ENCODE measurements at places on chromosomes 4 and X.

GRCh38 chr4:128983771-128984485 lies 109.4 kb downstream of the SCLT1 start:
- DNase-seq: no peak

GRCh38 chr4:112966701-112967488 lies 82.6 kb upstream of the ANK2 start:
- no peak for DNase-seq

- DNase-seq: no peak
Measured at GRCh38 chr4:147928400-147928799, 196.5 kb downstream of the ARHGAP10 start.

DNA sequence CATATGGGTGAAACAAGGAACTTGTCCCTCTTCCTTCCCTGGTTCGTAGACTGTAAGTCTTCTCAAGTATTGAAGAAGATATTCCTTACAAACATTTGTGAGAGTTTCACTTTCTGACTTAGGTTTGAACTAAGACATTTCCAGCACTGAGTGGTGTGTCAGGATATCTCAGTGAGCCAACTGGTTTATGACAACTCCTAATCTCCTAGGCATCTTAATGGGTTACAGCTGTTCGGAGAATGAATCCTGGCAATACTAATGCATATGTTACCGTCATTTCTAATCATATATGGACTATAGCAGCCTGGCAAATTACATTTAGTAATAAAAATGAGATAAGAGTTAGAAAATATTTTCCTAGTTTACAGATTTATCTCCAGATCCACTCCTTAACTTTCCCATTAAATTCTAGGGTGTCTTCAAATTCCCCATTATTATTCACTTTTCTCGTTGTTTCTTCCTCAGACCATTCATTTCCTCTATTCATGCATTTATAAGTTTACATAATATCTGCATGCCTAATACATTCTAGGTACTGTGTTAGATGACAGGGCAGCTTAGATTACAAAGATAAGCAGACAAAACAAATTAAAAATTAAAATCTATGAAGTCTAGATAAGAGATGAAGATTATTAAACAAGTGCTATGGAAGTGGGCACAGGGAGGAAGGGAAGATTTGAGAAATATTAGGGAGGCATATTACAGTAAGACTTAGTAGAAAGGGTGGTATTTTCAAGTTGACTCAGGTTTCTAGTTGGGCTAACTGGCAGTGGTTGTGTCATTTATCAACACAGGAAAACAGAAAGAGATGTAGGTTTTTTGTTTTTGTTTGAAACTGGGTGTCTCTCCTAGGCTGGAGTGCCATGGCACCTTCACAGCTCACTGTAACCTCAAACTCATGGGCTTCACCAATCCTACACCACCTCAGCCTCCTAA lies 173.9 kb downstream of the WDFY3 start:
- no peak for DNase-seq

DNA sequence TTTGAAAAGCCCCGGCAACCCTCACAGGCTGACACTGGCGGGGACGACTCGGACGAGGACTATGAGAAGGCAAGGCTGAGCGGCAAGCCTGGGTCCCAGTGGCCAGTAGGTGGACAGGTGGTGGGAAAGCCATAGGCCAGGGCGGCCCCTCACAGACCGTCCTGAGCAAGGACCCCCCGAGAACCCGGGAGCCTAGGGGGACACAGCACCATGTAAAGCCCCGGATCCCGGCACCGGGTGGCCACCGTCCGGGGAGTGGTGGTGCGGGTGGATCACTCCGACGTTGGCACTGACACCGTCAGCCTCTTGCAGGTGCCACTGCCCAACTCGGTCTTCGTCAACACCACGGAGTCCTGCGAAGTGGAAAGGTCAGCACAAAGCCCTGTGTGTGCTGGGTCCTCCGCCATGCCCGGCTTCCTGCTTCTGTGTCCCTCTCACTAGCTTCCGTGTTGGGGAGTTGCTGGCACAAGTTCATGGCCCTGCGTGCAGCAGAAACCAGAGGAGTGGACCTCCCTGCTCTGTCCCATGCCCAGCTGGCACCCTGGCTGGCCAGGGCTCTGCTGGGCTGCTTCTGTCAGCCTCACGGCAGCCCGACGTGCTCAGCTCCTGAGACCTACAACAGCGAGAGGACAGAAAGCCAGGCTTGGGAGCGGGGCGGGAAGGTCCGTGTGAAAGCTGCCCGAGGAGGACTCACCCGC lies 11.9 kb upstream of the ADD1 start:
- DNase-seq: no peak

GRCh38 chrX:110215411-110215810 lies 102.5 kb downstream of the AMMECR1 start:
- no peak for DNase-seq

DNA sequence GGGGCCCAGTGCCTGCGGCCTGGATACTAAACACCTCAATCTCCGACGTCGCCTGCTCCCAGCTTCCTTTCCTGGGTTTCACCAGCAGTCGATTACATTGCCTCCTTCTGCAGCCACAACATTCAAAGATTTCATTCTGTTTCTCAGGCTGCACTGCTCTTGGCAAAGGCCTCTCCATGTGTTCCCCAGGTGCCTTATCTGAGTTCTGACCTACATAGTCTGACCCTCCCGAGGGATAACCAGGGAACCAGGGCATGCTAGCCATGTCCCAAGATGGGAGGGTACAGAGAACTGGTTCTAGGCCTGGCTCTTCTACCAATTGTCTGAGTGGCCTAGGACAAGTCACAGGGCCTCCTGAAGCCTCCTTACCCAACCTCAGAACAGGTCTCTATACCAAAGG lies 62.2 kb upstream of the ACSL1 start:
- no peak for DNase-seq

- no peak for DNase-seq
Measured at GRCh38 chr4:19780871-19781270, 470.8 kb upstream of the SLIT2 start.

GRCh38 chr4:142598132-142598531 lies 248.0 kb downstream of the INPP4B start:
- DNase-seq: no peak

DNA sequence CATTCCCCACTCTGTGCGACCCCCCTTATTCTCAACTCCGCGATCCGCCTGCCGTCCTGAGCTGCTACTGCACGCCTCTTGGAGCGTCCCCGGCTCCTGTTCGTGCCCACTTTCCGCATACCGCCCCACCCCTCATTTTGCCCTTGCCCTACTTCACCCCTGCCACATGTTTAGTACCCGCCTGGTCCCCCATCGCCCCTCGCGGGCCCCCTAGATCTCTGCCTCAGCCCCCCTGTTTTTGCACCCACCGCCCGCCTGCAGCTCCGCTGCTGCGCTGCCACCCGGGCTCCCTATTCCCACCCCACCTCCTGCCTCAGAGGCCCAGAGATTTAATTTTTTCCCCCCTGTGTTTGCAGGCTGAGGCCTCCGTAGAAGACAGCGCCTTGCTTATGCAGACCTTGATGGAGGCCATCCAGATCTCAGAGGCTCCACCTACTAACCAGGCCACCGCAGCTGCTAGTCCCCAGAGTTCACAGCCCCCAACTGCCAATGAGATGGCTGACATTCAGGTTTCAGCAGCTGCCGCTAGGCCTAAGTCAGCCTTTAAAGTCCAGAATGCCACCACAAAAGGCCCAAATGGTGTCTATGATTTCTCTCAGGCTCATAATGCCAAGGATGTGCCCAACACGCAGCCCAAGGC lies 1.4 kb downstream of the MAGED1 start:
- no peak for DNase-seq

DNA sequence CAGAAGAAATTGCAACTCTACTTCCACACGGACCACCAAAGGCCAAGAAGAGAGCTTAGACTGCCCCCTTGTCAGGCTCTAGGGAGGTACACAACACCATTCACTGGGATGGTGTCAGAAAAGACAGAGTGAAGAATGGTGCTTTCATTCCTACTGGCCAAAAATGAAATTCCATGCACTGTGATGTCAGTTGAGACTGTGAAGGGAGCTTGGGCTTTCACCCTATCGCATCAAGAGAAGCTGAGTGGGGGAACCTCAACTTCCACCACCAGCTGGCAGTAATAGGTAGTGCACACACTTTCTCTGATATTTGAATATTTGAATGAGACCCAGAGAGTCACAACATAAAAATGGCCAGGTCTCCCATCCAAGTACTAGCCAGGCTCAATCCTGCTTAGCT lies 65.9 kb downstream of the ZNF711 start:
- no peak for DNase-seq

DNA sequence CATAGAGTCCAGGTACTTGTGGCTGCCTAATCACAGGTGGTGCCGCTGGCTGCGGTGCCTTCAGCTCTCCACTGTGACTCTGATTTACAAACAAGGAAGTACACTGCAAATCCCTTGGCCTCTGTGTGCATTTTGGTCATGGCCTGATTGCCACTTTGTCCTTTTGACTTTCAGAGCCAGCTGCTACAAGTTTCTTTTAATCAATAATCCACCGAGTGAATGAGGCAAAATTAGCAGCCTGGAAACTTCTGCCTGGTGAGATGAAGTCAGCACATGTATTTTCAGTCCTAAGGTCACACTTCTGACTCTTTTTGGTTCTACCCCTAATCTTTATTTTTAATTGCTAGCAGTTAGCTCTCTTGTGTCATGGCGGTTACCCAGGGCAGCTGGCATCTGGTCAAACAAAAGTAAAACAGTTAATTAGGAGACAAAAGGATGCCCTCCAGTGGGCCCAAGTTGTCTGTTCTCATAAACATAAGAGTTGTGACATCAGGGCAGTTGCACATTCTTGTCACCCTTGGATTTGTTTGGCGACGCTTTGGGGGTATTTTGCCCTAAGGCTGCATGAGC lies 62.3 kb upstream of the LNX1 start:
- no peak for DNase-seq

GRCh38 chr4:138112389-138112788 lies 129.8 kb downstream of the SLC7A11 start:
- DNase-seq: no peak

GRCh38 chr4:137359691-137360315 lies 172.5 kb downstream of the PCDH18 start:
- DNase-seq: no peak

DNA sequence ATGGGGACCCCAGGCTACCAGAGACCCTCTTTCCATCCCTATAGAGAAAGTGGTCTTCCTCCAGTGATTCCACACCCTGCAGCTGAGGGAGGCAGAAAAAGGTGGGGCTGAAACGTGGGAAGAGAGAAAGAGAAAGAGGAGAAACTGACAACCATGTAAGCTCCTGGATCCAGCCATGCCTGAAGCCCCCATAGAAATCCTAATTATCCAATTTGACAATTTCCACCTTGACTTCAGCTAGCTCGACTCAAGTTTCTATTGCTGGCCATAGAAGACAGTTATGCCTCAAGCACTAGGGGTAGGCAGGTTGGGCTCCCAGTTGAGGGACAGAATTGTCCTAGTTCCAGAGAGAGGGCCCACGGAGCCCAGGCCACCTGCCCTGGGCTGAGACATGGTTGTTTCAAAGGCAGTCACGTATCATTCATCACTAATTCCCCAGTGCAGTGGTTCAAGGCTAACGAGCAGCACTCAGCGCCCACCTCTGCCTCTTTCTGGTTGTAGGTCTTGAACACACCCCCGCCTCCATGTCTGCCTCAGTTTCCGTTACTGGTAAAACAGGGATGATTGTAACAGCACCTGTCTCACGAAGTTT lies 39.8 kb upstream of the ASMTL start:
- DNase-seq: no peak

GRCh38 chrX:12423346-12423745 lies 285.1 kb downstream of the FRMPD4 start:
- DNase-seq: no peak

GRCh38 chrX:1283741-1284140 lies 15.1 kb downstream of the CSF2RA start:
- no peak for DNase-seq

- DNase-seq: no peak
Measured at GRCh38 chrX:7146020-7146702, 1.4 kb upstream of the STS start.

- DNase-seq: no peak
Measured at GRCh38 chr4:97752599-97752998, 390.7 kb downstream of the STPG2 start.

- DNase-seq: no peak
Measured at GRCh38 chr4:101864660-101865059, 74.1 kb downstream of the BANK1 start.

DNA sequence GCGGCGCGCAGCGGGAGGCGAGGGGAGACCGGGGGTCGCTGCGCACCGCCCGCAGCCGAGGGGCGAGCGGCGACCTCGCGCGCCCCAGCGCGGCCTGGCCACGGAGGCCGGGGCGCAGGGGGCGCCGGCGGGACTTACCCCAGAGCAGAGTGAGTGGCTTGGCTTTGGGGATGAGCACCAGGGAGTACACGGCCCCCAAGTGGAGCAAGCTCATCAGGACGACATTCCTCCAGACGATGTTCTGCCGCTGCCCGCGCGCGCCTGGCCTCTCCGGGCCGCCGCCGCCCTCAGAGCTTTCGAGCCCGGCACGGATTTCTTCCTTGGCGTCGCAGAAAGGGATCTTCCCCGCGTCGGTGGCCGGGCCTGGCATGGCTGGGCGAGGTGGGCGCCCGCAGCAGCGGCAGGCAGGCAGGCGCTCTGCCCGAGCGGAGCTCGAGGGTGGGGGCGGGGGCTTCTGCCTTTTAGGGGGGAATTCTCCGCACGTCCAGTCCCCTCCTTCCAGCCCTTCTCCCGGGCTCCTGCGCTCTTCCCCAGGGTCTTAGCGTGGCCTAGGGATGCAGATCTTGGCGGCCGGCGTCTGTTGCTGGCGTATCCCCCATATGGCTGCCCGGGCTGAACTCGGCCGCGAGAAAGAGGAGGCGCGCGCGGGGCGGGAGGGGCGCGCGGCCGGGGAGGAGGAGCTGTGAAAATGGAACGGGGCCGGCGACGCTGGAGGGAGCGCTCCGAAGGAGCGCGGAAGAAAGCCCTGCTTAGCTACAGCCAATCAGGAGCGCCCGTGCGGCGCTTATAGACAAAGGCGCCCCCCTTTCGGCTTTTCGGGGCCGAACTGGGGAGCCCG lies at the start of gene SCD5:
TSS of gene SCD5 (minus strand) at position 629 of the 838 bp plus-strand sequence. CDS start at position 370, 259 bp downstream.
- peak; percentile 74 for DNase-seq

GRCh38 chr4:105474099-105474518 lies 247 bp upstream of the PPA2 start:
- peak; percentile 81 for DNase-seq

DNA sequence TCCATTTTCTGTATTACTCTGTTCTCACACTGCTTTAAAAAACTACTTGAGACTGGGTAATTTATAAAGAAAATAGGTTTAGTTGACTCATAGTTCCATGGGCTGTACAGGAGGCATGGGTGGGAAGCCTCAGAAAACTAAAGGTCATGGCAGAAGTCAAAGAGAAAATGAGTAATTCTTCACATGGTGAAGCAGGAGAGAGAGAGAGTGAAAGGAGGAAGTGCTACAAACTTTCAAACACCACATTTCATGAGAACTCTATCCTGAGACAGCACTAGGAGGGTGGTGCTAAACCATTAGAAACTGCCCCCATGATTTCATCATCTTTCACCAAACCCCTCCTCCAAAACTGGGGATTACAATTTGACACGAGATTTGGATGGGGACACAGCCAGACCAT lies 108.0 kb upstream of the PBDC1 start:
- no peak for DNase-seq

- DNase-seq: no peak
Measured at GRCh38 chrX:133609166-133609565, 193.9 kb upstream of the GPC4 start.

All from CD4-positive, alpha-beta T cell treated with Interleukin-2 at 100 ng/mL for 4 hours (primary cell).